ENCODE measurements at places on chromosomes 3 and 15. TPM values are rescaled to one million over a fixed set of nuclear protein-coding genes. Genes with fewer than 3 reads are reported as not detected.

DNA sequence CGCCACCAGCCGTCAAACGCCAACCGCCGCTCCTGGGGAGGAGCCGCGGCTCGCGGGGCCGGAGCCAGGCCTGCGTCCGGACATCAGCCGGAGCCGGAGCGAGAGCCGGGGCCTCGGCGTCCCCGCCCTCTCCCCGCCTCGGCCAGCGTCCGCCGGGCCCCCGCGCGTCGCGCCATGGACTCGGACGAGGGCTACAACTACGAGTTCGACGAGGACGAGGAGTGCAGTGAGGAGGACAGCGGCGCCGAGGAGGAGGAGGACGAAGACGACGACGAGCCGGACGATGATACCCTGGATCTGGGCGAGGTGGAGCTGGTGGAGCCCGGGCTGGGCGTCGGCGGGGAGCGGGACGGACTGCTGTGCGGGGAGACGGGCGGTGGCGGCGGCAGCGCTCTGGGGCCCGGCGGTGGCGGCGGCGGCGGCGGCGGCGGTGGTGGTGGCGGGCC is 359 bp downstream of the ARIH1 start:
- H3K36me3 ChIP-seq = peaks cover 7% of the 10 kb centered on the region
- H3K4me1 ChIP-seq = peaks cover 57% of the 10 kb centered on the region
- DNase-seq = no peak

DNA sequence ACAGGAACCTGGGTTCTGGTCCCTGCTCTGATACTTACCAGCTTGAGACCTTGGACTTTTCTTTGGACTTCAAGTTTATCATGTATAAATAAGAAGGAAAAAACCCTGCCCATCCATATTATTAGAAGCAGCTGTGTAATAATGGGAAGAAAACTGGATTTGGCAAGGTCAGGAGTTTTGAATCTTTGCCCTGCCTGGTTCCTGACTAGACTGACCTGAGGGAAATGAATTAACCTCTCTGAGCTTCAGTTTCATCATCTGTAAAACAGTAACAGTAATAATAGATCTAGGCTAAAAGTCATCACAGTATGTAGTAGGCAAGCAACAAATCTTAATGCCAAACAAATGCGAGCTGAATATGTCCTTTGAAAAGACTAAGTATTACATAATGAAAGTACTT is 68.8 kb downstream of the FSIP1 start:
- no peaks in the 10 kb centered on the region for H3K36me3 ChIP-seq
- H3K4me3 ChIP-seq = no peak overlapping the region
- DNase-seq = no peak
- no peak overlapping the region for H3K27ac ChIP-seq

PIGX gene
- total RNA-seq = 23.0 TPM

GOLGA8S gene
- total RNA-seq = 0.13 TPM
